ENCODE measurements at places on chromosomes 4 and X.

GRCh38 chr4:108620933-108621905 lies 843 bp downstream of the RPL34 start:
- no peak for DNase-seq

DNA sequence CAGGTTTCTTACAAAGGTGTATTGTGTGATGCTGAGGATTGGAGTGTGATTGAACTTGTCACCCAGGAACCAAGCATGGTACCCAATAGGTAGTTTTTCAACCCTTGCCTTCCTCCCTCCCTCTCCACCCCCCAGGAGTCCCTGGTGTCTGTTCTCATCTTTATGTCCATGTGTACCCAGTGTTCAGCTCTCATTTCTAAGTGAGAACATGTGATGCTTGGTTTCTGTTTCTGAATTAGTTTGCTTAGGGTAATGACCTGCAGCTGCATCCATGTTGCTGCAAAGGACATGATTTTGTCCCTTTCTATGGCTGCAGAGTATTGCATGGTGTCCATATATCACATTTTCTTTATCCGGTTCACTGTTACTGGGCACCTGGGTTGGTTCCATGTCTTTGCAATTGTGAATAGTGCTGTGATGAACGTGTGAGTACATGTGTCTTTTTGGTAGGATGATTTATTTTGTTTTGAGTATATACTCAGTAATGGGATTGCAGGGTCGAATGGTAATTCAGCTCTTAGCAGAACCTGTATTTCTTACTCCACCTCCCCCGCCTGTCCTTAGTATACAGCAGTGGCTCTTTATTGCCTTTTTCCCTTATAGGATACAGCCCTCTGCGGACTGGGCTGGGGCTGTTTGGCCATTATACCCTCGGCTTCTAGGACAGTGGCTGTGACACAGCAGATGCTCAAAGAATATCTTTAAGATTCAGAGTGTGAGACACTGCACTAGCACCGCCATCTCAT lies 145.4 kb downstream of the PTTG2 start:
- no peak for DNase-seq

- no peak for DNase-seq
Measured at GRCh38 chr4:8697826-8698225, 105.3 kb downstream of the CPZ start.

DNA sequence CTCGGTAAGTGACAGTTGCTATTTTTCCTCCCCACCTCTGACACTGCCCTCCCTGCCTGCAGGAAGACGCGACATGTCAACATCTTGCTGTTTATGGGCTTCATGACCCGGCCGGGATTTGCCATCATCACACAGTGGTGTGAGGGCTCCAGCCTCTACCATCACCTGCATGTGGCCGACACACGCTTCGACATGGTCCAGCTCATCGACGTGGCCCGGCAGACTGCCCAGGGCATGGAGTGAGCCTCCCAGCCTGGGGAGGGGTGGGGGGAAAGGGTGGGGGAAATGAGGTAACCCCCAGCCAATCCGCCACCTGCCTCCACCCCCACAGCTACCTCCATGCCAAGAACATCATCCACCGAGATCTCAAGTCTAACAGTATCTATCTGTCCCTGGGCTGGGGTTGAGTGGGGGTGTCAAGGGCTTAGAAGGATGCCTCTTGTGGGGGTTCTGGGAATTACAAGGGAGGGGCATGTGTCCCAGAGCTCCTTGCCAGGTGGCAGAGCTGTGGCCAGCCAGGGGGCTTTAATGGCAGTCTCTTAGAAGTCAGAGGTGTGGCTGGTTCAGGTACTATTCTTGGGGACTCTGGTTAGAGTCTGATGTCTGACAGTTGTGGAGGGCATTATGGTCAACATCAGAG lies 7.8 kb downstream of the ARAF start:
- no peak for DNase-seq

DNA sequence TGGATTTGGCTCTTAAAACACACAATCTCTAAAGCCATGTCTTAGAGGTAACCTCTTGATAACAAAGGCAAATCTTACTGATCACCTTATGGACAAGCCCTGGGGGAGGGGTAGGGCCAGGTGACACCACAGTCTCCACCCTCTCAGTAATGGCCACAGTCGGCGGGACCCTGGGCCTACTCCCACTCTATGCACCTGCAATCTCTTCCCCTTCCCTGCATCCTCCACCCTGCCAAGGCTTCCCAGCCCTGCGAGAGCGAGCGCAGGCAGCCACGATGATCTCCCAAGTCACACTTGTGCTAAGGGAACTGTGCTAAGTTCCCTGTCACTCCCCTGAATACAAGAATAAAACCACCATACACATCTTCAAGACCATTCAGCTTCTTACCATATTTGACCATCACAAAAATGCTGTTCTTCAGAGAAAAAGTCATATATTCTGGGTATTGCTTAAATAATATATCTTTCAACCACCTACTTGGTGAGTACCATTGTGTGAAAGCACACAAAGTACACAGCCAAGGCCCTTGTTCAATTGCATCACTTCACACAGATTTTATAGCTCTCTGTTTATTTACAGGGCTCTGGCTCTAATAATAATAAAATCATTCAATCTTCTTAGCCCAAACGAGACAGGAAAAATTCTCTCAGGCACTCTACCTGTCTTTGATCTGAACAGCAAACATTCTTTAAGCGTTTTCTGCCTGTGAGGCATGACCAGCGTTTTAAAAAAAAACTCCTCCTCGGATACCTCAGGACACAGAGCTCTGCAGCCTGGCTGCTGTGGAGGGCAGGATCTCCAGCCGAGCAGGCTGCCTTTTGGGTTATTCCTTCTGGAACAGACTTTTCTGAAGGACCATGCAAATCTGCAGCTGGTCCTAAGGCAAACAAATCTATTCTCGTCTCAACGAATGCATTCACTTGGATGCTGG lies 115.7 kb upstream of the MAP3K15 start:
- no peak for DNase-seq

DNA sequence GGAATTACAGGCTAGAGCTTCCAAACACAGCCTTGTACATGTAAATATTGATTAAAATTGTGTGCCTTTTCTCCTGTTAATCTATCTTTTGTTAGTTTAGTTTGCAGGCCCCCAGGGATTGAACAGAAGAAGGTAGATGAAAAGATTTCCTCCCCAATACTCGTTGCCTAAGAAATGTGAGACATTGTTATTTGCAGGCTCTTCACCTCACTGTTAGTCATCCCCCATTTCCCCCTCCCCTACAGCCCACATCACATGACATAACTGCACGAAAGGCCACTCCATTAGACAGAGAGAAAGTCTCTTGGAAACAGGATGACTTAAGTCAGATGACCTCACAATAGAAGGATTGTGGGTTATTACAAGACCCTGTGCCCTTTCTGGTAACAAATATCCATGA lies 13.3 kb upstream of the MID1 start:
- no peak for DNase-seq

DNA sequence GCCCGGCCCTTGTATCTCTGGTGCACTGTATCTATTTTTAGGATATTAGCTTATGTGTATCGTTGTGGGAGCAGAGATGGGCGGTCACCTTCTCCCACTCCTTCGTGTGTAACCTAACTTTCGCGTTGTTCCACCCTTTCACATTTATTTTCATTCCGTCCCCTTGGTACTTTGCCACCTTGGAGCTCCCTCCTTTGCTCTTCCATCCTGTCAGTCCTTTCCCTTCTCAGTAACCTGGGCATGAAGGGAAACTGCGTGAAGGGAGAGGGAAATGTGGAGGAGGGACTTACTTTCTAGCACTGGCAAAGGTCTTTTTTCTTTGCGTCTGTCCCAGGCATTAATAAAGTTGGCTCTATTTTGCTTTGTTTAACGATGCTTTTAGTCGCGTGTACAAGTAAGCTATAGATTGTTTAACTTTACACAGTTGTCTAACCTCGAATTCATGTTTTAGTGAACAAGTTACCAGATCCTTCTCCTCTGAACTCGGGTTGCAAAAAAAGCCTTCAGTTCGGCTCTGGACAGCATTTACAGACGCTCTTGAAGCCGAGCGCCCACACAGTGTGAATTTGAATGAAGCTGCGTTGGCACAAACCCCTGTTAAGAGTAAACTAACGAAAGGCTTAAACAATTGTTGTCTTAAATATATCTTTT lies 3.9 kb downstream of the PCDH10 start:
- DNase-seq = no peak

All from stimulated activated CD4-positive, alpha-beta T cell treated with anti-CD3 and anti-CD28 coated beads, Interleukin-1b, Interleukin-23, amount 100 ng/mL, for 1 hour (primary cell).